ENCODE measurements at places on chromosomes 11 and 22.

- no peak for DNase-seq
These were observed 50.6 kb downstream of the C11orf96 start for GRCh38 chr11:43992834-43993637.

- no peak for DNase-seq
These were observed 21.6 kb downstream of the MGAT3 start for GRCh38 chr22:39478441-39478850.

GRCh38 chr22:39431821-39432251 is 25.0 kb upstream of the MGAT3 start:
- no peak for DNase-seq

DNA sequence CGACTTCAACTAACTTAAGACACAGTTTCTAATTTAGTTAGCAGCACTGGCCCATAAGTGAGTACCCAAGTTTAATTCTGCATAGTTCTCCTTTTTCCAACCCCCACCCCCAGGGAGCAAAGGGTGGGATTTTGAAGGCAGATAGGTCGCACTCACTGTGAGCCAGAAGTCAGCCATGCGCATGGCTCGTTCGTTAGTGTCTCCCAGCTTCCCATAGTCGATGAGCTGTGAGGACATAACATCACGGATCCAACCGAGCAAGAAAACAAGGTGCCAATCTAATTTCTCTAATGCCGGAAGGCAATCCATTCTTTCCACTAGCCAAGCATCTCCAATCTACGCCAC is 577 bp downstream of the MRPL17 start:
- DNase-seq, result peak; percentile 12

DNA sequence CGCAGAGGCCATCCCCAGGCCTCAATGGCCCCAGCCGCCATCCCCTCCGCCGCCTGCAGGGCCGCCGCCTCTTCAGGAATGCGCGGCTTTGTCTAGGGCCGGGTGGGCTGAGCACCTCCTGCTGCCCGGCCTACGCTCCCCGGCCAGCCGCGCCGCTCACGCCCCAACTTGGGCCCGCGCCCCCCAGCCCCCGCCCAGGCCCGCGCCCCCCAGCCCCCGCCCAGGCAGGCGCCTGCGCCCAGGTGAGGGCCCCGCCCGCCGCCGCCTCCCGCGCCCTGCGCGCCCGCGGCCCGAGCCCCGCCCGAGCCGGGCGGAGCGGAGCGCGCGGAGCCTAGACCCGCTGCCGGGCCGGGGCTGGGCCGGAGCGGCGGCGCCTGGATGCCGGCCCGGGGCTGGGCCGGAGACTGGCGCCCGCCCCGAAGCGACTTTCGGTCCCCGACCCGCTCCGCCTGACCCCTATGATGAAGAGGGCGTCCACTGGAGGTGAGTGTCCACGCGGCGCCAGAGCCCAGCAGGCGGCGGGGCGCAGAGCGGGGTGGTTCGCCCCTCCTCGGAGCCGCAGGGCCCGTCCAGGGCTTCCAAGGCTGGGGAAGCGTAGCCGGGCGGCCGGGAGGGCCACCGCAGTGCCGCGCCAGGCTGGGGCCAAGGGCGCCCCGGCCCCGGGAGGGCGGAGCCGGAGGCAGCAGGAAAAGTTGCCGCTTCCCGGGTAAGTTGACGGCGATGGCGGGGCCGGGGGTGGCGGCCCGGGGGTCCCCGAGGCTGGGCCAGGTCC is 34.3 kb upstream of the PRODH start:
- no peak for DNase-seq

DNA sequence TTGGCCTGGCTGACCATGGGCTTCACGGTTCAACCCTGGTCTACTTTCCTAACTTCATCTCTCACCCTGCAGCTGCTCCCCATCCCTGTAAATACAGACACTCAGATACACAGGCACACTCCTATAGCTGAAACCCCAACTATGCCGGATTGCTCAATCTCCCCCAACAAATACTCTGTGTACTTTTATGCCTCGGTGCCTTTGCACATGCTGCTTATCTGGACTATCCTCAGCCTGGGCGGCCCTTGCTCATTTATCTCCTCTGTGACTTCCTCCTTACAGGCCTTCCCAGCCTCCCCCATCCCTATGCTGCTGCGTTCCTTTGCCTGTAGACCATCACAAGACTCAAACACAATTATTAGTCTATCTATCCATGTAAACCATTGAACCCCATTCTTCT is 76.6 kb downstream of the PKNOX2 start:
- DNase-seq, result no peak

- DNase-seq, result no peak
These were observed 13.2 kb downstream of the BID start for GRCh38 chr22:17761138-17761488.

- peak; percentile 90 for DNase-seq
These were observed 109.3 kb downstream of the FBXO7 start for GRCh38 chr22:32583921-32584335.

- DNase-seq, result no peak
These were observed 17.4 kb downstream of the CABIN1 start for GRCh38 chr22:24028533-24028932.

GRCh38 chr11:67628710-67629385 is 889 bp downstream of the NUDT8 start:
- no peak for DNase-seq

GRCh38 chr22:25546751-25547150 is 17.7 kb upstream of the GRK3 start:
- DNase-seq, result peak; percentile 27

GRCh38 chr22:23893121-23893944 is 850 bp upstream of the MIF start:
- DNase-seq, result no peak

GRCh38 chr11:9313648-9314290 is 624 bp downstream of the TMEM41B start:
- peak; percentile 14 for DNase-seq

- no peak for DNase-seq
These were observed 197.4 kb downstream of the TRIM29 start for GRCh38 chr11:119940401-119940976.

DNA sequence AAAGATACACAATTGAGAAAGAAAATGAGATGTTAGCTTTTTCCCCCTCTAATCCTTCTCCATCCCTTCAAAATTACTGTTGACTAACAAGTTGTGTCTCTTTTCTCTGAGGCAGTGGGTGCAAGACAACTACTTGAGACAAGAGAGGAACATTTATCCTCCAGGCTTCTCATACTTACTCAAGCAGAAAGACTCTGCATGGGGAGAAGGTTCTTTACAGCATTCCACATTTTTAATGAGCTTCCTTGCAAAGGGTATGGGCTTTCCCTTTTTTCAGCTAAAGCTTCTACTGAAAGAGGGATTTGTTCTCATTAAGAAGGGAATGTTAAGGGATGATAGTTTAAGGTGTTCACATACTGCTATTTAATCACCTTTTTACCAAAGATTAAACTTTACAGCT is 47.8 kb downstream of the PAX6 start:
- no peak for DNase-seq

- no peak for DNase-seq
These were observed 33.9 kb upstream of the SLC5A12 start for GRCh38 chr11:26755762-26756161.

GRCh38 chr11:41446107-41446506 is 13.3 kb downstream of the LRRC4C start:
- no peak for DNase-seq

DNA sequence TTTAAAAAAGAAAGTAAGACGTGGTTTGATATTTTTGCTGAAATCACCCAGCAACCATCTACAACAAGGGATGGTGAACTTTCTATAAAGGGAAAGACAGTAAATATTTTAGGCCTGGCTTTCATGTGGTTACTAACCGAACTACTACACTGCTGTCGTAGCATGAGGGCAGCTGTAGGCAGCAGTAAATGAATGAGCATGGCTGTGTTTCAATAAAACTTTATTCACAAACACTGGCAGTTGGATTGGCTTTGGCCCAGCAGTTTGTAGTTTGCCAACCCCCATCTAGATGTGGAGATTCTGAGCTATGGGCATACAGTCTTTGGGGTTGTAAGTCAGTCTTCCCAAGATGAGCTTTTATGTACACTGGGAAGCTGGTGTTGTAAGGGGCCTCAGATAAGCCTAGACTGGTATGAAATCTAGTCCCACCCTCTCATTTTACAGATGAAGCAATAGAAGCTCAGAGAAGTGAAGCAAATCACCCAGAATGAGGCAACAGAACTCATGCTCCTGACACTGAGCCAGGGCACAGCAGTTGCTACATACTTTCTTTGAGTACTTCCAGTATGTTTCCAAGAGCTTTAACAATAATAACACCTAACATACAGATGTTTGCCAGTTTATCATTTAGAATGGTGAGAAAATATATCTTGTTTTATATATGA is 204.4 kb downstream of the ADAMTS15 start:
- peak; percentile 96 for DNase-seq

GRCh38 chr22:28939394-28939793 is 56.0 kb downstream of the ZNRF3 start:
- DNase-seq, result no peak

GRCh38 chr22:46260038-46260437 is 3.1 kb downstream of the PKDREJ start:
- no peak for DNase-seq

DNA sequence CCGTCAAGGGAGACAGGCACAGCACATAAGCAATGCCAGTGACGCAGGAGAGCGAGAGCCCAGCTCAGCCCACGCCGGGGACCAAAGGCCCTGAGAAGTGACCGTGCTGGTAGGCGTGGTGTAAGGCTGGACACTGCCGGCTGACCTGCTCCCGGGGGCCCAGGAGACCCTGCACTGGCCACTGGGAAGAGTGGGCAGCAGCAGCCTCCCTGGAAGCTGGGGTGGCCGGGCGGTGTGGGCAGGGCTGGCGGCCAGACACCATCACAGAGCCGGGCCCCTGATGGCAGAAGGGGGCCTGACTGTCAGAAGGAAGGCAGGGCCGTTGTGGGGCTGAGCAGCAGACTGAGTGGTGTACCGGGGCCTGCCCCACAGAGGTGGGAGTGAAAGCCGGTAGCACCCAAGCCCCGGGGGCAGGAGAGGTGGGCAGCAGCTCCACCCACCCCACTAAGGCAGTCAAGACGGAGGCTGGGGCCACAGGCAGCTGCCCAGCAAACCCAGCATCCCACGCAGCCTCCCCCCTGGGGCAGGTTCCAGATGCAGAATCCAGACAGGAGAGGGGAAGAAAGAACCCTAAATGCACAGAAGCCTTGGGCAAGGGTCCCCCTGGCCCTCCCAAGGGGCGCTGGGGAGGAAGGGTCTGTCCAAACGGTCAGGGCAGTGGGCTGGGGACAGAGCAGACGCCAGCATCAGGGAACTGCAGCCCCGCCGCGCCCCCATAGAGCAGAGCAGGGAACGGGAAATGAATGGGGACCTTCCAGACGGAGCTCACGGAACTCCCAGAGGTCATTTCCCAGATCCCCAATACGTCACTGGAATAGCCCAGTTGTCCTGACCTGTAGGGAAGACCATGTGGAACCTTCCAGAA is 205.2 kb downstream of the BRD1 start:
- DNase-seq, result no peak

DNA sequence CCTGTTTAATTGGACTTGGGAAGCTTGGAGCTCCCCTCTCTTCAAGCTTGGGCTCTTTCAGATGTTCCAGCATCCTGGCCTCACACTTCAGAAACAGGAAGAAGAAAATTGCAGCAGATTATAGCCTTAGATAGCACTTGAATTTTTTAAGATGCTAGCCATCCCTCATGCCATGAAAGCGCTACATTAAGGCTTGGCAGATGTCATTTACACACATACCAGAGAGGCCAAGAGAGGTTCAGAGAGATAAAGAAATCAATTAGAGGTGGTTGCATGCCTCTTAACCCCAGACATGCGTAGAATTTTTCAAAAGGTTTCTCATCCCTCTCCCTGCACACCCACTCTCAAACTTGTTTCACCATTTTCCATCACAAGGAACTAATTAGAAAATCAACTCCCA is 31.9 kb upstream of the DBX1 start:
- DNase-seq, result no peak

GRCh38 chr11:62536301-62536957 is 10.2 kb downstream of the AHNAK start:
- no peak for DNase-seq

- DNase-seq, result no peak
These were observed 153.3 kb downstream of the DSCAML1 start for GRCh38 chr11:117643606-117644300.

- no peak for DNase-seq
These were observed 114.2 kb downstream of the KCNQ1 start for GRCh38 chr11:2558861-2559526.

Measured in fibroblast of mammary gland (primary cell).